GM12892 (cell line): ENCODE measurements at places on chromosomes 6 and 20.

DNA sequence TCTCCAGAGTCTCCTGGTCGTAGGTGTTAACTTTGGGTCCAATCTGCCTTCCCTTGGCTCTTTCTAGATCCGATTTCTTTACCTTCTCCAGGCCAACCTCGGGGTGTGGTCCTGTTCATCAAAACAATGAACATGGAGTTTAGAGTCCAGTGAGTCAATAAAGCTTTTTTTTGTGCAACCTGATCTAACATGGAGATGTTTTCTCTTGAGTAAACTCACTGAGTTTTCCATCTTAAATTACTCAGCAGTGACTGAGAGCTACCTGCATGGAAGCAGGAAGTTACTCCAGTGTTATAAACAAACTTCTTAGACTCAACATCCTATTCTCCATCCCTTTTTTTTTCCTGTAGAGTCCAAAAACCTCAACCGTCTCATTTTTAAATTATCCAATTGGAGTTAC, 14.9 kb upstream of the SLC22A1 start:
- DNase-seq: no peak

DNA sequence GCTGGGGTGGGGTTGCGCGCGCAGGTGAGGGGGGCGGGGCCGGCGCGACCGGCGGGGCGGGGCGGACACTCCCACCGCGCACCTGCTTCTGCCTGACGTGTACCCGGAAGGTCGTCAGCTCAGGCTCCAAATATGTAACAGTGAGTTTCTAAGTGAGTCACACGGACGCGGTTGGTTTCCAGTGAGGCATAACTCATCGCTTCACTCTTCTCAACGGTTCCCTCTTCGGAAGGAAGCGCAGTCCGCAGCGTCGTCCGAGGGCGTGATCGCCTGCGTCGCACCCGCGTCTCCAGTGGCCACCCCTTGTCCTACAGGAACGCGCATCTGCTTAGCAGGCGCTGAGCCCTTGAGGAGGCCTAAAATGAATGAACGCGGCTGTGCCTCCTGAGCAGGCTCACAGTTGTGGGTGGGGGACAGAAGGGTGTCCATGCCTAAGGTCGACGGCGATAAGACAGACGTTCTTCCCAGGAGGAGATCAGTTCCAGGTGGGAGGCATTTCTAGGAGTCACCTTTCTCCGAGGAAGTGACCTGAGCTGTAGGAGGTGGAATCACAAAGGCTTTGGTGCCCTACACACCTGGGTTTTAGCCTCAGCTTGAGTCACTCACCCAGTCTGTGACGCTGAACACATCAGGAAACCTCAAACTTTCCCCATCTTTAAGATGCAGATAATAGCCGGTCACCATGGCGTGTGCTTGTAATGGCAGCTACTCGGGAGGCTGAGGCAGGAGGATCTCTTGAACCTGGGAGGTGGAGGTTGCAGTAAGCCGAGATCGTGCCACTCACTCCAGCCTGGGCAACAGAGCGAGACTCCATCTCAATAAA, 50.9 kb upstream of the EZR start:
- peak; percentile 93 for DNase-seq

GRCh38 chr20:13671916-13672378, 33.2 kb upstream of the TASP1 start:
- DNase-seq: no peak

DNA sequence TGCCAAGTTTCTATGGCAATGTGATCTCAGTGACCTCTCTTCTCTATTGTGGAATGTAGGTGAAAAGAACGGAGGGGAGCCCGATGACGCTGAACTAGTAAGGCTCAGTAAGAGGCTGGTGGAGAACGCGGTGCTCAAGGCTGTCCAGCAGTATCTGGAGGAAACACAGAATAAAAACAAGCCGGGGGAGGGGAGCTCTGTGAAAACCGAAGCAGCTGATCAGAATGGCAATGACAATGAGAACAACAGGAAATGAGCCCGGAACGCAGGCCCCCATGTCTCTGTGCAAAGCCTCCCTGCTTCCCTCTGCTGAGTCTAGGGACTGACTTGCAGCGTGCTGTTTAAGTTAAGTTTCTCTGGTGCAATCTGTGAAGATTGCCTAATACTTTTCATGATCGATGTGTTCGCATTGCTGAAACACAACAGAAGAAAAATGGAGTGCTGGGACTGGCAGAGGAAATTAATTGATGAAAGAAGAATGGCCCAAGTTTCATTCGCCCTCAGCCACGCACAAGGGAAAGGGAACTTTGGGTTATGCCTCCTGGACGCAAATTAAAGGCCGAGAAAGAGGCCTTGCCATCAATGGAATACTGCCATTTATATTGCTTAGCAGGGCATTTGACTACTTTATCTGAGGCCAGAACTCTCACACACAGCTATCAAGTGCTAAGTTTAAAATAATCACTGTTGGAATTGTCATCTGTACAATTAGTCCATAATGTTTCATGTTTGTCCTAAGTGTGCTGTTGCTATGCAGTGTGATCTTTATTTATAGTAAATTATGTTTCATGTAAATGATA, 146.4 kb downstream of the AKAP7 start:
- DNase-seq: no peak

DNA sequence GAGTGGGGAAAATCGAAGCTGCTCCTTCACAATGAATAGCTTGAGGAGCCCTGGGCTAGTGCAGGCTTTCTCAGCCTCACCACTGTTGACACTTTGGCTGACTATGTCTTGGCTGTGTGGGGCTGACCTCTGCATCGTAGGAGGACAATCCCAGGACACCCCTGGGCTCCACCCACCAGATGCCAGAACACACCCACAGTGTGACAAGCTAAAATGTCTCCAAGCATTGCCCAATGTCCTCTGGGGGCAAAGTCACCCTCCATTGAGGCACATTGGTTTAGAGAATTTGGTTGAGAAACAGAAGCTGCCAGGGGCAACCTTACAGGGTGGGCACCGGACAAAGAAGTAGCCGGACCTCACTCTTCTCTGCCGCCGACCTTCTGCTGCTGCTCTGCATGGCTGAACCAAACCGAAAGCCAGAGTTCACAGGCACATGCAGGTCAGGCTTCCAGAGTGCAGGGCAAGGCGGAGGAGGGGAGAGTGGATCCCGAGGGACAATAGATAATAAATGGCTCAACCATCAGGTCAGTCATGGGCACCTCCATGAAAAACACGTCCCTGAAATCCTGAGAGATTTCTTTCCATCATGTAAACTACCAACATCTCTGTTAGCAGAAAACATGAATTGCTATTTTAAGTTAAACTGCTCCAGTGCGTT, 189.0 kb downstream of the LRFN2 start:
- no peak for DNase-seq

DNA sequence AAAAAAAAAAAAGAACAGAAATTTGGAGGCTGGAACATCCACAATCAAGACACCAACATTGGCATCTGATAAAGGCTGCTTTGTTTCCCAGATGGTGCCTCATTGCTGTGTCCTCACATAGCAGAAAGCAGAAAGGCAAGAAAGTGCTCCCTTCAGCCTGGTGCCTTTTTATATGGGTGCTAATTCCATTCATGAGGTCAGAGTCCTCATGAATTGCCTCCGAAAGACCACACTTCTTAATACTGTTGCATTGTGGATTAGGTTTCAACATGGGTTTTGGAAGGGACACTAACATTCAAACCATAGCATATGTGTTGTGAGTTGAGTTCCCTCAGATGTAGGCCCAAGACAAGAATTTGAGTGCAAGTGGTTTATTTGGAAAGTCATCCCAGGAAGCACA, 8.0 kb upstream of the C20orf202 start:
- DNase-seq: no peak
